ENCODE measurements at places on chromosomes 3 and 15.
A peak's percentile ranks its signal among the peaks of the same experiment; 100 is the strongest.

GRCh38 chr3:130014526-130014925 is 40.0 kb downstream of the TRH start:
- no peak for DNase-seq

DNA sequence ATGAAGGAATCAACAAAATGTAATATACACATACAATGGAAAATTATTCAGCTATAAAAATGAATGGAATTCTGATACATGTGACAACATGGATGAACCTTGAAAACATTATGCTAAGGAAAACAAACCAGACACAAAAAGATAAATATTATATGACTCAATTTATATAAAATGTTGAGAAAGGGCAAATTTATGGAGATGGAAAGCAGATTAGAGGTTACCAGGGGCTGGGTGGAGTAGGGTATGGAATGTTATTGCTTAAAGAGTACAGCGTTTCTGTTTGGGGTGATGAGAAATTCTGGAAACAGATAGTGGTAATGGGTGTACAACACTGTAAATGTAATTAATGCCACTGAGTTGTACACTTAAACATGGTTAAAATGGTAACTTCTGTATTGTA is 50.9 kb downstream of the EMC4 start:
- DNase-seq = no peak

- DNase-seq = no peak
Measured at GRCh38 chr15:88142121-88142520, 114.4 kb downstream of the NTRK3 start.

DNA sequence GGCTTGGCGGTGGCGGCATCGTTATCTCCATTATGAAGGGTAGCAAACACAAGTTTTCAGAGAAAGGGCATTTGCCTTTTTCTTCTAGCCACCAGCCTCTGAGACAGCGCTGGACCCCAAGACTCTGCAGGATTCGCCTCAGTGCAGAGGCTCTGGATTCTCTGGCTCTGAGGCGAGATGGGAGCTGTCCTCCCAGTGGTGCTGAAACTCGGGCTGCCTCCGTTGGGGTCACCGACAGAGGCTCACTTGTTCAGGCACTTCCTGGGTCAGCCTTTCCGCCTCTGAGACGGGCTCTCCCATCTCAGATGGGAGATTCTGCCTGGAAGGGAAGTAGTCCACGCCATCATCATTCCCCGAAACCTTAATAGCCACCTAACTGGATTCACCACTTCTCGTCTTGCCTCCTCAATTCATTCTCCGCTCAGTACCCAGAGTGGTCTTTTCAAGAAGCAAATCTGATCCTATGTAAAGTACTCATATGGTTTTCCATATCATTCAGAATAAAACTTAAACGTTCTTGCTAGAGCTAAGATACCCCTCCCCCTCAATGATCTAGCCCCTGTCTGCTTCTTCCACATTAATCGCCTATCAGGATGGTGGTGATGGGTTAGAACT is 76.9 kb downstream of the RHCG start:
- no peak for DNase-seq

DNA sequence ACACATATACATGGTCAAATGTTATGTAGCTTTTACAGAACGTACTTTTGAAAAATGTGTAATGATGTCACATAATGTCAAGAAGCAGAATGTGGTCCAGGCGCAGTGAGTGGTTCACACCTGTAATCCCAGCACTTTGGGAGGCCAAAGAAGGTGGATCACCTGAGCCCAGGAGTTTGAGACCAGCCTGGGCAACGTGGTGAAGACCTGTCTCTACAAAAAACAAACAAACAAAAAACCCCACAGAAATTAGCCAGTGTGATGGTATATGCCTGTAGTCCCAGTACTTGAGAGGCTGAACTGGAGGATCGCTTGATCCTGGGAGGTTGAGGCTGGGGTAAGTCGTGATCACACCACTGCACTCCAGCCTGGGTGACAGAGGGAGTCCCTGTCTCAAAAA is 15.9 kb upstream of the GLCE start:
- DNase-seq = no peak

- DNase-seq = no peak
Measured at GRCh38 chr3:54817628-54818027, 110.2 kb downstream of the LRTM1 start.

DNA sequence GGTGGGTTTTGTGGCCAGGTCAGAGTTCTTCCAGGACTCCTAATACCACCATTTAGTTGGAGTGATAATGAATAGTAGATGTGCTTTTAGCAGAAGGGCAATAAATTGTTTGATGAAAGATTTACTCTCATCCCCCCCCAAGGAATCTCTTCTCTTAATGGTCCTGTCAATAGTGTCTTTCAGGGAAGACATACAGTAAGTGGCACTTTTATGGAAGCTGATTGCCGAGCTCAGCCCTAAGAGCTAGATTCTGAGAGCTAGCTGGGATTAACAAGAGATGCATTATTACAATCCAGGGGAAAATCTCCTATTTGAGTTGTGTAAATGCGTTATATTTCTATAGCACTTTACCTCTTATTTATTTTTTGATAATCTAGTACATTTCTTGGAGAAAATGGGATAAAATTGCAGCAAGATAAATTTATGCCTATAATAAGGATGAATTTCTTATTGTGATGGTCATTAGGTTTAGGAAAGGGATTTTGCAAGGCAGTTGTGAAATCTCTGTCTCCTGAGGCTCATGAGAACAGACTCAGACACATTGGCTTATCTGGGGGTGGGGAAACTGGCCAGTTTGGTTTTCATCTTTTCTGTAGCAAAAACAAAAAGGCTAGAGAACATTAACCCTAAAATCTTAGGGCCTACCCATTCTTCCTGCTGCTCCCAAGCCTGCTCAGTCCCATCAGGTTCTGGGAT is 41.6 kb upstream of the CLSTN2 start:
- no peak for DNase-seq

DNA sequence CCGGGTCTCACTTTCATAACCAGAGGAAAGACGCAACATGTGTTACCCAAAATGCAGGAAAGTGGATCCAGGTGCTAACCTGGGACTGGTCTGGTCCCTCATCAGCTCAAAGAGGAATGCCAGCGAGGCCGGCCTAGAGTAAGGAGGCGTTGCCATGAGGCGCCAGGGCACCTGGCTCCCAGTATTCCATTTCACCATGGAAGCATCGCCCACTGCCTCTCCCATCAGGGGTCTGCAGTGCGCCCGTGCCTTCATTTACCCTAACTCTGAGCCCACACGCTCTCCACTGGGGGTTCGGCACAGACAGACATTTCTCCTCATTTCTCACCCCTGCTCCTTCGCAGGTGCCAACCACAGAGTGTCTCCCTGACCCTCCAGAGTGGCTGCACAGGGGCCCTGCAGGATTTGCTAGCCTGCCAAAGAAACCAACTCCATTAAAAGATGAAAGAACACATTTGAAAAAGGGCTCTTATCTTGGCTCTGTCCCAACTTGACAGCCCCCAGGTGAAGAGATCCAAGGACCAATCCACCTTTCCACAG is 61.5 kb downstream of the ABTB1 start:
- DNase-seq = no peak

GRCh38 chr3:64176461-64176996 is 48.7 kb downstream of the PRICKLE2 start:
- DNase-seq = no peak

GRCh38 chr15:69468241-69469121 is 15.9 kb downstream of the RPLP1 start:
- DNase-seq = peak; percentile 89

DNA sequence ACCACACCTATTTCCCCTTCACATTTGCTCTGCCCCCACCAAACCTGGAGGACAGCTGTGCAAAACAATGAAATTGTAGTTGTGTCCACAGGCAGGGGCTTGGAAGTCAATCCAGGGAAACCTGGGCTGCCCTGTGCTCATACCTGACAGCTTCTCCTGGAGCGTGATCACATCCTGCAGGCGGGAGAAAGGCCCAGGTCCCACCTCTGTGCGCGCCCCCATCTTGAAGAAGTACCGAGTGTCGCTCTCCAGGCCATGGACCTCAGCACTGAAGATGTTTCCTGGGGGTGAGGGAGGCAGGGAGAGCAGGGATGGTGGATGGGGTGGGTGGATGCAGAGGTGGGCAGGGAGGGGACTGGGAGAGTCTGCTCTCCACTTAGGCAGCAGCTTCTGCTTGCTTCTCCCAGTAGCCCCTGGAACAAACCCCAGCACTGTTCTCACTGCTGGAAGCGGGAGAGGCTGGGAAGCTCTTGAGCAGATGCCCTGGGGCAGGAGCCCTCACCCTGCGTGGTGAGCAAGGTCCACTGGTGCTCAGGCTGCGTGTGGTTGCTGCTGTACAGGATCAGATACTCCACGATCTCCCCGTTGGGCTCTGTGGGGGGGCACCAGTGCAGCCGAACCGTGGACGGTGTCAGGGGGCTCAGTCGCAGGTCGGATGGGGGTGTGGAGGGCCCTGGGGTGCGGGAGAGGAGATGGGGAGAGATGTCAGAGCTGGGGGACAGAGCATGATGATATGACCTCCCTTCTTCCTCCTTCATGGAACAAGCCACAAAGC is 10.7 kb upstream of the IGDCC3 start:
- DNase-seq = no peak

DNA sequence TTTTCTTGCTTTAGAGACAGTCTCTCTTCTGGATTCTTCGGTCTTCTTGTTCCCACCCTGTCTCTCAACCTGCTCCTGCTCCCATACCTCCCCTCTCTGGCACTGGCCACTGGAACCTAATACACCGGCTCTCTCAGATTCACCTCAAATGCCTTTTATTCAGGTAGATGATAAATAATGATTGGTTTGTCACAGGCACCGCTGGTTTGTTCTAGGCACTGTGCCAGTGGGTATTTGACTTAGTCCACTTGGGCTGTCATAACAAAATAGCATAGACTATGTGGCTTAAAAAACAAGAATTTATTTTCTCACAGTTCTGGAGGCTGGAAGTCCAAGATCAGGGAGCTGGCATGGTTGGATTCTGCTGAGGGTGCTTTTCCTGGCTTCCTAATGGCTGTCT is 278.2 kb upstream of the STT3B start:
- DNase-seq = no peak

GRCh38 chr3:59450946-59451763 is 401.3 kb upstream of the CFAP20DC start:
- DNase-seq = no peak

DNA sequence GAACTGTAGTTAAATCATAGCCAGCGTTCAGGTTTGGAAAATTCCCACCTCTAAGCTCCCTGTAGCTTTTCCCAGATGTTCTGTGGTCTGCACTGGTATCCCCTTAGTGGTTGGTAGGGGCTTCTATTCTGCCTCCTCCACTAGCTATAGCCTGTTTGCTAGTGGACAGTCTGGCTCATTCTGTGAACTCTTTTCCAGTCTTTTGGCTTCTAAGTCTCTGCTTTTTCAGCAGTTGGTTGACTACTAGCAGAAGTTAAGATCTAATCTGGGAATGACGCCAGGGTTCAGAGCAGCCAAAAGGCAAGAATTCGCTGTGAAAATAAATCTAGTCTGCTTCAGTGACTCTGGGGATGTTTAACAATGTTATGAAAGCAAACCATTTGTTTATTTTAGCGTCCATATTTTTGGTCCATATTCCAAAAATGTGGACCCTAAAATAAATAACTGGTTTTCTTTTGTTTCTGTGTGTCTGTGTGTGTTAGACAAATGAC is 73.7 kb upstream of the WDR72 start:
- peak; percentile 0 for DNase-seq

DNA sequence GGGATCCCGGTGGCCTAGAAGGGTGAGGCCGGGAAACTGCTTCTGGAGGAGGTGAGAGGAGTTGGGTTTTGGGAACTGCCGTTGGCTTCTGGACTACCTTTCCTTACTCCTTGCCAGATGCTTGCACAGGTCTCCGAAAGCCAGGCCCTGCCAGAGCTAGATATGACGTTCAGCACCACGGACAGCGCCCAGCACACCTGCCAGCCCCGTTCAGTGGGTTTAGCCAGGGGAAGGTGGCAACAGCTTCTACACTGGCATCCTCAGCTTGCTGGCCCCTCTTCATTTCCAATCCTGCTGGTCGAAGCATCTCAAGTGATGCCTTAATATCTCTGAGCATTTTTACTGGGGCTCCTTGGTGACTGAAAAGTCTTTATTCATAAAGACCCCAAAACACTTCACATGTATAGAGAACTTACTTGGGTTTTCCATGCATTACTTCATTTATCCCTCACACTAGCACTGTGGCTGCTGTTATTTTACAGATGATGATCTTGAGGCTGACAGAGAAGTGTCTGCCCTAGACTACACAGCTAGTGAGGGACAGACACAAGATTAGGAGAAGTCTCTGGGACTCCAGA is 21.9 kb downstream of the HCN4 start:
- peak; percentile 12 for DNase-seq

DNA sequence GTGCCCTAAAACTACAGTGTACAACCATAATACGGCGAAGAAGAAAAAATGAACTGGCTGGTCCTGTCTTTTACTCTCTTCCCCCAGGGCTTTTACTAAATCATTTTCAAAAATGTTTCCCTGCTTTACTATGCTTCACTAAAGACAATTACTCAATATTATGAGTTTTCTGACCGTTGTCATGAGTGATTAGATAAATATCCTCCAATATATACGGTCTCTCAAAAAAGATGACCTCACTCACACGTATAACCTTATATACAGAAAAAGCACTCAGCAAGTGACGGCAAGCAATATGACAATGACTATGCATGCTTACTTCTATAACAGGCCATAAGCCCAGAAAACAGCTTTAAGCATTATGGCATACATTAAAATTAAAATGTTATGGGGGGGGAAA is 60.5 kb downstream of the TBL1XR1 start:
- DNase-seq = no peak

- DNase-seq = no peak
Measured at GRCh38 chr15:77358545-77359240, 61.2 kb downstream of the PEAK1 start.

DNA sequence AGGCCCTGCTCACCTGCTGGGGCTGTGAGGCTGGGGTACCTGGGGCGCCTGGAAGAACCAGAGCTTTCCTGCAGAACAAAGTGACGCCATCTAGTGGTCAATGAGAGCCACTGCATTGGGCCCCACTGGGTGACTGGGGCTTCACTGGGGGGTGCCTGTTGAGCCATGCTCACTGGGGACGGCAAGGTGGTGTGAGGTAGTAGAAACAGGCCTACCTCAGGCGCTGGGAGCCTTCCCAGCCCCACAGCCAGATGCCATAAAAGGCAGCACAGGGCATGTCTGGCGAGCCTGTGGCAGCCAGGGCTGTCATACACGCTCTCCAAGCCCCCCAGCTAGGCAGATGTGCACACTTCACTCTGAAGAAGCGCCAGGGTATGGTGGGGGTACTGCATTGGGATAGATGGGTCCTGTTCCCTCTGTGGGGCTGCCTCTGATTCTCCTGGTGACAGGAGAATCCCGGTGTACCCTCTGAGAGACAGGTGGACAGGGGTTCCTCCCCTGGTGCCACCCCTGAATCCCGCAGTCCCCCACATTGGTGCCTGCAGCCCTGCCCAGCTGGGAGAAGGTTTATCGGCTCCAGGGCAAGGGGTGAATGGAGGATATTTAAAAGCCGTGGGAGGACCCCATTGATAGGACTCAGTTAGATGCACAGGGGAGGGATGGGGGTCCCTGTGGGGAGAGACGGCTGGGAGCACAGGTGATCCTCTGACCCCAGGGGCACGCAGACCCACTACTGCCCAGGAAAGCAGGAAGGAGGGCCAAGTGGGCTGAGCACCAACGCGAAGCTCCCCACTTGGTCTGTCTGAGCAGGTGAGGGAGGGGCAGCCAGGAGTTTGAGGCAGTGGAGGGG is 178.8 kb downstream of the NSMCE3 start:
- no peak for DNase-seq

Data from retinal pigment epithelial cell (primary cell).